ENCODE measurements at places on chromosomes 11 and 22.

- no peak for DNase-seq
These were observed 12.5 kb upstream of the MICALL1 start for GRCh38 chr22:37893583-37893983.

- DNase-seq = no peak
These were observed 483 bp upstream of the HYLS1 start for GRCh38 chr11:125886997-125887372.

DNA sequence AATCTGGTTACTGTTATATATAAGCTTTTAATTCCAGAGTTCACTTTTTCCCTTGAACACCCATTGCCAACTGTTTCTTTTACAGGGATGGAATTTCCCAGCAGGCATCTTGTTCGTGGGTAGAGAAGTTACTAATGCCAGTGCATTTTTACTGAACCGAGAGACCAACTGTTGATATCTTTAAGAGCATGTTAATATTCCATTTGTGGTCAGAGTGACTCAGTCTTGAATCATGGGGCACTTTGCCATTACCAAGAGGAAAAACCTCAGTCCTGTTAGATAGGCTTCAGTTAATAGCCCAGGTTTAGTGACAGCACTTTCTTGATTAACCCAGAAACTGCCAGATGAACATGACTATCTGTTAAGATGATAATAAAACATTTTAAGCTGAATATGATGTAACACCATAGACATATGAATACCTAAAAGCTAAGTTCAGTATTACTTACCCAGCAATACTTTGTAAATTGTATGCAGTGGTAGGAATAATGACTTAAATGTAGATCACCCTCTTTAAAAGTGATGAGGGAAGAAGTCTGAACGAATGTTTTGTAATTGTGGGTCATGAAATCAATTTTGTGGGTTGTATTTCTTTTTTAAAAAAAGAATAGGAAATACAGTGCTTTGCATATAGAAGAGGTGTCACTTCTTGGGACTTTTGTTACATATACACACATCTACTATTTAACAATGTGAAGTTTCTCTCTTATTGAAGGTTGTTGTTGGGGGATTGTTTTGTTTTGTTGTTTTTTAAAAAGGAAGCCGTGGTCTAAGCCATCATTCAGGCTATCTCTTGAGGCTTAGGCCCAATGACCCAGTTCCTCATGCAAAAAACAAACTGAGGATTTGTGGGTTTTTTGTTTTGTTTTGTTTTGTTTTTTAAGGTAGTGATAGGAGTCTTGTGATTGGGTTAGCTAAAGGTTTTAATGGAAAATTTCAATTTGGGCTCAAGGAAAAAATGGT lies 79.2 kb upstream of the GRIK4 start:
- no peak for DNase-seq

- no peak for DNase-seq
These were observed 57.9 kb downstream of the PARVA start for GRCh38 chr11:12435264-12435663.

- DNase-seq = no peak
These were observed 24.3 kb downstream of the BCR start for GRCh38 chr22:23204541-23205157.

DNA sequence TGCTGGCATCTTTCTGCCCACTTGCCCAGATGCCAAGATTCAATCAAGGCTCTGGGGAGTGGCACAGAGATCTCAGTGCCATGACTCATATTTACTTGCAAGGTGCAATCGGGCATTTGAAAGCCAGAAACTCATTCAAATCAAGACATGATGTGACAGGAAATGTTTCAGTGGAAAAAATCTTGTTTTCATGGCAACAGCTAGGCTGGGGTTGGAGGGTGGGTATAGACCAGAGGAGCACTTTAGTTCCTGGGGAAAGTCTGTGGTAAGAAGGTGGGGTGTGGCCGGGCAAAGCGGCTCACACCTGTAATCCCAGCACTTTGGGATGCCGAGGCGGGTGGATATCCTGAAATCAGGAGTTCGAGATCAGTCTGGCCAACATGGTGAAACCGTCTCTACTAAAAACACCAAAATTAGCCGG lies 1.2 kb downstream of the MAJIN start:
- no peak for DNase-seq

DNA sequence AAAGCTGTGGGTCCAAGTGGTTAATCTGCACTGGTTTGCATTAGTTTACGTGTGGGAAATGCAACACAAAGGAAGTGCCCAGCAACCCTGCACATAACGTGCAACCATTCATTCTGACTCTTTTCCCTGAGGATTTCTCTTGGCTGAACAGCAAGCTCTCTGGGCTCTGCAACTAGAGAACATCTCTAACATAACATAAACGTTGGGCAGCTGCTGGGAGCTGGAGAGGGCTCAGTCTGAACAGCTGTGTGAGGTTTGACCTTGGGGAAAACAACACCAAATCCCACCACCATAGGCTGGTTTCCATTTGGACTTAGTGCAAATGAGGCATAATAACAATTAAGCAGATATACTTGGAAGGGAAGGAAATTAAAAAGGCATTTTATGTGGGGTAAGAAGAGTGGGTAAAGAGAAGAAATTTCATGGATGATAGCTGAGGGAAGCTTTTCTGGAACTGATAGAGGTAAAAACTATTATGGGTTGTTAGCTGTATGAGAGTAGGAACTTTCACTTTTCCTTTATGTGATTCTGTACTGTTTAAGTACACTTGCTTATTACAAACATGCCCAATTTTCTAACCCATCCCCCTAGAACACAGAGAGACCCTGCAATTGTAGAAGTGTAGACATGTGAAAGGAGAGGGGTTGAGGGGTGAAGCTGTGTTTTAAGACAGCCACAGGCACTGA lies 76.2 kb downstream of the SNX19 start:
- no peak for DNase-seq

DNA sequence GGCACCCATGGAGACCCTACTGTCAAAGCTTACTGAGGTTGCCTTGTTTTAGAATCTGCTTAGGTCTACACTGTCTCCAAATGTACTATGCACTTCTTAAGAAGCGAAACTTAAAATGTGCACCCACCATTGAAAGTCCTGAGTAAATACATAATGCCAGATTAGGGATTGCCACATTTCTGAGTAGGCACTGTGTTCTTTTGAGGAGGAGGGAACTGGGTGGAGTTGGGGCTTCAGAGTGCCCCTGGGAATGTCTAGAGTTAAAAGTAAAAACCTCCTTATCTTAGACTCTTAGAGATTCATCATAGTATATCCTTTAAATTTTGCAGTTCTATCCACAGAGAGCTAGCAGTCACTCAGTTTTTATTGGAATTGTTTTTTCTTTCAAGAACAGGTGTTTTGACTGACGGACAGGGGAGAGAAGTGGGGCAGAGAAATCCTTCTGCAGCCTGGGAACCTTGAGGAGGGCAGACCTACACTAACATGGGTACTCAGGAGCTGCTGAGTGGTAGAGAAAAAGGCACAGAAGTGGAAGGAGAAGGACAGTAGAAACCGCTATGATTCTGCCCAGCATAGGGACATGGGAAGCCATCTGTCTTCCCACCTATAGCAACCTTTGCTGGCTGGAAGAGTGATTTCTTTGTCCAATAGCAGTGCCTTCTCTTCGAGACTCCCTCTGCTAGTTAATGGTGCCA lies 33.4 kb upstream of the MICAL2 start:
- no peak for DNase-seq

GRCh38 chr22:22959147-22959827 lies 71.7 kb downstream of the IGLL5 start:
- DNase-seq = no peak

DNA sequence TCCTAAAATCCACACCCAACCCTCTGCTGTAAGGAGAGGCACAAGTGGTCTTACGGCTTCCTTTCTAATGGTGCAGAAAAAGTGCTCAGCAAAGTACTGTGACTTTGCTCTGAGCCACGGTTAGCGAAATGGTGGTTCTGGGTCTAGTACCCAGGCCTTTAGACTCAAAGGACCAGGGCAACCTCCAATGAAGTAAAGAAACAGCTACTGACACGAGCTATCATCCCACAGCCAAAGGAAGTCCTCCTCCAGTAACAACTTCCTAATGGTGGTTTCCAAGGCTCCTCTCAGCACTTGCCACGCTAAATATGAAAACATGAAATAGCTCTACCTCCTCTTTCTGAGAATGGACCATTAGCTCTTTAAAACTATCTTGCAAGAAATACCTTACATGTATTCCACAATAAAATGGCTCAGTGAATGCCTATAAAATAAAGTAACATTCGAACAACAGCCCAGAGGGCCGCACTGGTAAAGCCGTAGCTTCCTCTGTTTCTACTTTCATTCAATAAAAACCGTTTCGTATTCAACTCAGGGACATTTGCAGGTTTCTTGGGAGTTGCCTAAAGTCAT lies 122.4 kb downstream of the ETS1 start:
- DNase-seq = no peak

GRCh38 chr11:128599729-128600128 lies 12.4 kb upstream of the ETS1 start:
- DNase-seq = no peak

DNA sequence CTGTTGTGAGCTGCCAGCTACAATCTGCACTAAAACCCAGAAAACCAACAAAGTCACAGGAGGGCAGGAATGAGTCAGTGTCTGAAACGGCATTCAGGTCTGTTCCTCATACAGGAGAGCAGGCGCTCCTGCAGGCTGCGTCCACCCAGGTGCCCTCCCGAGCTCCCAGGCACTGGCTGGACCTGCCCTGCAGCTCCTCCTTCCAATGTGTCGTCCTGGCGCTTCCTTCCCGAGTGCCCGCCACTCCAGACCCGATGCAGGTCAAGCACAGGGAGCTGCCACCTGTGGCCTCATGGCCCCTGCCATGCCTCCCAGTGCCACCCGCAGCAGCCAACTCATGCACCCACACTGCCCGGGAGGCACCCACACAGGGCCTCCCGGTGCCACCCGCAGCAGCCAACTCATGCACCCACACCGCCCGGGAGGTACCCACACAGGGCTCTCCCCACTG lies 12.0 kb downstream of the BRD1 start:
- DNase-seq = no peak

DNA sequence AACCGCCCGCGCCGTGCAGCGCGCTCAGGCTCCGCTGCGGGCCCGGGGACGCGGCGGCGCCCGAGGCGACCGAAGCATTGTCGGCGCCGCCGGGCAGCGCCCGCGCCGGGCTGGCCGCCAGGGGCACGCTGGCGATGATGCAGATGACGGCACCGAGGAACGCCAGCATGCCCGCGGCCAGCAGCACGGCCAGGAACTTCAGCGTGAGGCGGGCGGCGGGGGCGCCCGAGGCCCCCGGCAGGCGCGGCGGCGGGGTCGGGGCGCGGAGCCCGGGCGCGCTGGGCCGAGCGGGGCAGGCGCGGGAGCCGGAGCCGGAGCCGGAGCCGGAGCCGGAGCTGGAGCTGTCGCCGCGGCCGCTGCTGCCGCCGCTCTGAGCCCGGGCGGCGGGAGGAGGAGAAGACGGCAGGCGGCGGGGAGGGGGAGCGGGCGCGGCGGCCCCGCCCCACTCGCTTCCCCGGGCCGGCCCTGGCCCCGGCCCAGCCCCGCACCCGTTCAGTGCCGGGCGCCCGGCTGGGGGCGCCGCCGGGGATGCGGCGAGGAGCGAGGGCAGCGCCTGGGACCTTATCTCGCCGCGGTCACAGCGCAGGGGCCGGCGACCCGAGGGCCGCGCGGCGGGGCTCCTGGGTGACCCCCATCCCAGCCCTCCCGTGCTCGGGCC lies at the start of gene NPTXR:
Gene NPTXR (minus strand): TSS at position 372 of the 658 bp plus-strand sequence.
- no peak for DNase-seq

DNA sequence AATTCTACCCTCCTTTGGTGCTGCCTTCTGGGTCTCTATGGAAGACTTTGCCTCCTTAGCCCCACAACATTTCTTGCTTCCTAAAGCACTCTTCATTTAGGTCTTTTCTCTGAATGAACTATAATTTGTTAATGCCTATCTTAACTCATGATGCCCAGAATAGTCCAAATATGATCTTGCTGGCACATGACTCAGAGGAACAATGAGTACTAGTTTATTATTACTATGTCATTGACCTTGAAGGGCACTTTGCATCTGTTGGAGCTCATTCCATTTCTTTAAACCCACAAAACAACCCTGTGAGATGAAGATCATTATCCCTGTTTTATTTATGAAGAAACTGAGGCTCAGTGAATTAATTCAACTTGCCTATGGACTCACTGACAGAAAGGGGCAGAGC lies 320.2 kb upstream of the PLET1 start:
- no peak for DNase-seq

DNA sequence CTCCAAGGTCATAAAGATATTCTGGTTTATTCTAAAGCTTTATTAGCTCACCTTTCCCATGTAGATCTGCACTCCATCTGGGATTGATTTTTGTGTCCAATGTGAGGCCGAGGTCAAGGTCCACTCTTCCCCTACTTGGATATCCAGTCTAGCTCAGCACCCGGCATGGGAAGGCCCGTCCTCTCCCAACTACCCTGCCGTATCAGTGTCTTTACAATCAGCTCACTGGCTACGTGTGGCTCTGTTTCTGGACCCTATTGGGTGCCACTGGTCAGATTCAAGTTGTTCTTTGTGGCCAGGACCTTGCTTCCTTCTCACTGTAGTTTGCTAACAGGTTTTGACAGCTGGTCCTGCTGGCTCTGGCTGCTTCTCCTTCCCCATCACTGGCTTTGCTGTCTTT lies 30.9 kb downstream of the KCNQ1OT1 start:
- no peak for DNase-seq

GRCh38 chr11:117900720-117901440 lies 24.4 kb upstream of the FXYD6 start:
- no peak for DNase-seq

- no peak for DNase-seq
These were observed 7.4 kb downstream of the SPCS2 start for GRCh38 chr11:74956397-74957015.

DNA sequence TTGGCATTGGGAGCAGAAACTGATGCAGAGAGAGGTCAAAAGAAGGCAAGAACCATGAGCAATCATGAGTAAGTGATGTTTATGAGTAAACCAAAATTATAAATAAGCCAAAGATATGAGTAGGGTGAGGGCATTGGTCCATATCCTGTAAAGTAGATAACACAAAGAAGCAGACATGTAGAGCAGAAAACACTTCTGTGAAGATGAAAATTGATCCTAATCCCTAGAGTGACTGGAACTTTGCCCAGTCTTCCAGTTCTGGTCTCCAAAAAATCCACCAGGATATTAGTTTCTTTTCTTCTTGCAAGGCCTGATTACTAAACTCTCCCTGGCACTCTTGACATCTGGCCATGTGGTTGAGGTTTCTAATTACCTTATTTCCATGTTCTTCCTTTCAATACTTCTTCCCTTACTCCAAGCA lies 13.7 kb upstream of the DRD2 start:
- DNase-seq = no peak

- DNase-seq = peak; percentile 74
These were observed 14.7 kb upstream of the PISD start for GRCh38 chr22:31676700-31677099.

GRCh38 chr22:40593460-40594273 lies 42.9 kb downstream of the MRTFA start:
- no peak for DNase-seq

DNA sequence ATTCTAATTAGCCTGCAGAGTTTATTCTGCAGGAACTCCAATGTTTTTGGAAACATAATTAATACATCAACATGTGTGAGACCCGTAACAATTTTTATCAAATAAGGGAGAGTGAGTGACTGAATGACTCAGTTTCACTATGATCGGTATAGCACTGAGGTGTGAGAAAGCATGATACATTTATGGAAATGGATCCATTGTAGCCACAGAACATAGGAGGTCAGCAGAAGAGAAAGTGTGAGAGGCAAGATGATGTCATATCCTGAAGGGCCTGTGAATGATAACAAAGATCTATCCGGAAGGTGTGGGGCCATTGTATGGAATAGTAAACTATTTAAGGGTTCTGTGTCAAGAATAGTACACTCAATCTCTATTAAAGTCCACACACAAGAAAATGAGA lies 1406.1 kb upstream of the TENM4 start:
- no peak for DNase-seq
